NCI-H82 (cell line): ENCODE measurements at places on chromosomes 1 and 21.

GRCh38 chr1:94743862-94744261 is 76.3 kb upstream of the SLC44A3 start:
- DNase-seq, result no peak

DNA sequence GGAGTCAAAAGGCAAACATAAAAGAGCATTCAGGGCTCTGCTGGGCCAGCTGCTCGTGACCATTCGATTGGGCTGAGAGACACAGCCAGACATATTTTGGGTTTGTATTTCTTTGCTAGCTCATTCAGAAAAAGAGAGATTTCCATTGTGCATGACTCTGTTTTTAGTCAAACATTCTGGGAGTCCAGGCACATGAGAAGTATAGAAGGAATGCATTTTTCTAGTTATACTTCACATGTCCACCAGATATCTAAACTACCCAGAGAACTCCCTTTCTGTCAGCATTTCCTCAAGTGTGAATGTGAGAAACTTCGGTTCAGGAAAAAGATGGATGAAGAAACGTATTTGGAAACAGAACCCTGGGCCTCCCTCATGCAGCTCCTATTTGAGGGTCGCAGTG is 6.3 kb upstream of the KCNE1 start:
- no peak for DNase-seq

DNA sequence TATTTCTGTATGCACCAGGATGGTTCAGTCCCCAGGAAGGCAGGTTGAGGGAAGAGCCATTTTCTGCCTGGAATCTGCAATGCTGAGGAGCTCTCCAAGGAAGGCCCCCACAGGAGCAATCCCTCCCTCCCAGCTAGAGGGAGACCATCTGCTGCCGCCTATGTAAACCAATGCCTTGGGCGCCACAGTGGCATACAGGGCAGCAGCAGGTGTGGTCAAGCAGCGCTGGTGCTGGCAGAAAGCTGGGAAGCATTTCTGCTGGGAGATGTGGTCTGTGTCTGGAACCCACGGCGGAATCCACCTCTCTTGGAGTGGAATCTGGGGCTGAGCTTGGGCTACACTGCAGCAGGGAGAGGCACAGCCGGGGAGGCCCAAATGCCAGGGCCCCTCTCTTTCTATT is 283.3 kb downstream of the RRAGC start:
- peak; percentile 73 for DNase-seq

- no peak for DNase-seq
Measured at GRCh38 chr1:160744199-160744851, 5.3 kb downstream of the SLAMF7 start.

GRCh38 chr21:34928637-34929036 is 120.5 kb downstream of the RUNX1 start:
- no peak for DNase-seq

GRCh38 chr1:216528816-216529215 is 105.6 kb upstream of the USH2A start:
- DNase-seq, result no peak

GRCh38 chr1:240790856-240791255 is 178.9 kb upstream of the GREM2 start:
- DNase-seq, result no peak

DNA sequence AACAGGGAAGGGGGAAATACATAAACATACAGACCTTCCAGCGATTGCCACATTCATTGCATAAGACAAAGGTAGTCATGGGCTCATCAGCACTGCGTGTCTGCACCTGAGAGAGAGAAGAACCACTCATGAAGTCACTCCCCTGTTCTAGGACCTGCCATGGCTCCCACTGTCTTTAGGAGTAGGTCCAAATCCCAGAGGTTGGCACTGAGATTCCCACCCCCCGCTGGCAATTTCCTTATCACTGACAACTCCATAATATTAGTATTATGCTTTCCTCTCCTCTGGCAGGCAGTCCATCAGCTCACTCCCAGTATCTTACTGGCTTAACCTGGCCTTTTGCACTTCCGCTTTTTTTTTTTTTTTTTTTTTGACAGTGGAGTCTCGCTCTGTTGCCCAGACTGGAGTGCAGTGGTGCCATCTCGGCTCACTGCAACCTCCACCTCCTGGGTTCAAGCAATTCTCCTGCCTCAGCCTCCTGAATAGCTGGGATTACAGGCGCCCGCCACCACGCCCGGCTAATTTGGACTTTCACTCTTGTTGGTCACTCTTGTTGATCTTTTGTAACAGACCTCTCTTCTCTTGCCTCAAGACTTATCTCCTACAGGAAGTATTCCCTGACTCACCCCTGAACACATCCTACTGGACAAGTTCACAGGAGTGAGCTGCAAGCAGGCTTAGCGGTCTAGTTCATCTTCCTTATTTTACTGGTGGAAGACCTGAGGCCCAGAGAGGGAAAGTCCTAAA is 14.8 kb upstream of the ZNF436 start:
- DNase-seq, result no peak

GRCh38 chr1:162009501-162010174 is 14.0 kb downstream of the OLFML2B start:
- DNase-seq, result no peak

GRCh38 chr1:119742677-119743076 is 26.0 kb downstream of the HMGCS2 start:
- DNase-seq, result no peak

- no peak for DNase-seq
Measured at GRCh38 chr1:235954306-235955283, 87.9 kb upstream of the LYST start.

DNA sequence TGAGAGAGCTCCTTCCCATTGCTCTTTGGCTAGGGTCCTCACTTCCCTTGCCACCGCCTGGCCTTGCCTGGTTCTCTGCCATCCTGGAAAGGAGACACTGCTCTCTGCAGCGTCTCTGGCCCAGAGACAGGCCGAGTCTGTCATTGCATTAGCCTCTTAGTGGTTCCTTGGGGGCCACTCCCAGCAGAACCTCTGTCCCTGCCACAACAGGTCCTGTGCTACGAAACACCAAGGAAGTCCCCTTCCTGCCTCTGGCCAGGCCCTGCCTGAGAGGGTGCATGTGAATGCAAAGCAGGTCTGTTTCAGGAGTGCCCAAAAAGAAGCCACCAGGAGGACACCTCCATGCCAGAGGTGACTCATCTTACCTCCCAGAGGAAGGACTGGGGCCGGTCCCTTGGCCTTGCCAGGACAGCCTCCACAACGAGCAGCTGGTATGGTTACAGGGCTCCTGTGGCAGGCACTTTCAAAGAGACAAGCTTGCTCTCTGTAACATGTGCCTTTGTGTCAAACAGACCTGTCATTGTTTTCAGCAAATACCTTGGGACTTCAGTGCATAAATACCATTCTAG is 59.6 kb downstream of the VPS26C start:
- peak; percentile 16 for DNase-seq

DNA sequence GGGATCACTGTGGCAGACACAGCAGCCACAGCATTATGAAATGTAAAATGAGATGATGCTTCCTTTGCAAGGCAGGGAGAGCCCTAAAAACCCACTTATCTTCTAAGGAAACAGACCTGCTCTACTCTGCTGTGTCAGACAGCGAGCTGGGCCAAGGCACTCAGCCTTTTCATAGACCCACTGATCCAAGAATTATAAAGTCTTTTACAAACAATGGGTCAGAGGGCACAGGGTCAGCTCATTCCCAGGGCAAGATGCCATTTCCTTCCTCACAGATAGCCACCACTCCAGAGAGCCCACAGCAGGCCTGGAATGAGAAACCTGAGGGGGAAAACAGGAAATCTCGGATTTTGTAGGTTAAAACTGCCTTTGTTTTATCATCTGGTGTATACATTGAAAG is 42.9 kb downstream of the CASQ2 start:
- DNase-seq, result no peak

DNA sequence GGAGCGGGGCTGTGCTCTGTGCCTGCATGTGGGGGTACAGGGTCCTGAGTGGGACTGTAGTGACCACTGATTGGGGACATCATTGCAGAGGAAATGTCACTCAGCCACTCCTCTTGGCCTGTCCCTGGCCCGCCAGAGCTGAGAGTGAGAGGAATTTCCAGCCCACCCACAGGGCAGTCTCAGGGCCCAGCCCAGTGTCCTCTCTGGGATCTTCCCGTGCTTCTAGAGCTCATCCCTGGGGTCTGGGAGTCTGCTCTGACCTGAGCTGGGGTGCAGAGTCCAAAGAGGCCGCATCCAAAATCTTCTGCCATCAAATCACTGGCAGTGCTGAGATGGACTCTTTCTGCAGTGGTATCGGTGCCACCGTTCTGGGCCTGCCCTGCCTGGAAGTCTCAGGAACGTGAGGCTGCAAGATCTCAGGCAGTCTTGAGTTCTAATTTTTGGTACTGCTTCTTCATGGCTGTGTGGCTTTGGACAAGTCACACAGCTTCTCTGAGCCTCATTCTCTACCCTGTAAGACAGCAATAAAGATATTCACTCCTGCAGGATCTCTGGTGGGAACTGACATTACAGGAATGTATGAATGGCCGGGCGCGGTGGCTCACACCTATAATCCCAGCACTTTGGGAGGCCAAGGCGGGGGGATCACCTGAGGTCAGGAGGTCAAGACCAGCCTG is 100.8 kb upstream of the TARDBP start:
- no peak for DNase-seq

GRCh38 chr1:12554521-12555305 is 63.3 kb downstream of the DHRS3 start:
- no peak for DNase-seq

DNA sequence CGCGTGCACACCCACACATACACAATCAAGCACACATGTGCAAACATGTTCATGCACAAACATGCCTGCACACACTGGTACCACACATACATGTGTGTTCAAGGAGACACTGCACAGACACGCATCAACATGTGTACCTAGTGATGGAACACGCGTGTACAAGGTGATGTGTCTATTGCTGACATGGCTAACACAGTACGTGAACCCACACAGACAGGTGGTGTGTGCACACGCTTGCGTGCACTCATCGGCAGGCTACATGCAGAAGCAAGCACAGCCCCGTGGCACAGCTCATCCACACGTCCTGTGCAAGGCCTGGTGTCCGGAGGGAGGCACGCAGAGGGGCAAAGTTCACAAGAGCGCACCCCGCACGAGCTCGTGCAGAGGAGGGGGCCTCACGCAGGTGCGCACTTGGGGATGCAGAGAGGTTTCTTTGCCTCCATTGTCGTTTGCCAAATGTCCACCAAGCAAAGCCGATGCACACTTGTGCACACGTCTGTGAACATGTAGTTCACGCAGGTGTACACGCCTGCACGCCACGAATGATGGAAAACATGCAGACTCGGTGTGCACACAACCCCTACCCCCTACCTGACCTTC is 969 bp downstream of the ACAP3 start:
- no peak for DNase-seq

GRCh38 chr1:1603671-1604373 is 3.9 kb upstream of the FNDC10 start:
- DNase-seq, result no peak

- no peak for DNase-seq
Measured at GRCh38 chr1:38833146-38833545, 26.4 kb downstream of the RRAGC start.

DNA sequence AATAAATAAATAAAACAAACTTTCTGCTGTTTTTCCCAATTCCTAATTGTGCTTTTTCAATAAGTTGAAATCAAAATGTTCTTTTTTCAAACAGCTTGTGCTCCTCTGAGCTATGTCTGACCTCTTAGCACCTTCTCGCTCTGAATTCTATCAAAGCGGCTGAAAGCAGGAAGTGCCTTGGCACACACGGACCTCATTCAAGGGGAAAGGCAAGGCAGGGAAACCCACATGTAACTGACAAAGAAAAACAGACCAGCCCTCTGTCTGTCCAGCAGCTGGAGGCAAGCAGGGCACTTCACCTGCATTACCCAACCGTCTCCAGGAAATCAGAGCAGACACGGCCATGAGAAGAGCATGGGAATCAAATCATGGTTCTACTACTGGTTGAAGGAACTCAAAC is 56.7 kb downstream of the PLPP3 start:
- DNase-seq, result no peak

DNA sequence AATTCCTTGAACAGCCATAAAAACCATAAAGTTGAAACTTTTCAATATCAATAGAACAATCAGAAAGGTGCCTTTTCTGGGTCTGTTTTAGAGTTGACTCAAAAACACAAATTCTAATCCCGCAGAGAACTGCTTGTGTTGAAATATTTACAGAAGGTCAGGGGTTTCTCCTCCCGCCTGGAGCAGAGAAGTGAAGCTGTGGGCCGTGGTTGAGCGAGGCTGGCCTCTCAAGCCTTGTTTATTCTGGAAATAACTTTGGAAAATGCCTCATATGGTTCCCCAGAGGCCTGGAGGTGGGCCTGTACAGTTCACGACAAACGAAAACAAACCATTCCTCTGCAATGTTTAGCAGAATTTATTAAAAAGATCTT is 90.8 kb upstream of the ERRFI1 start:
- no peak for DNase-seq

DNA sequence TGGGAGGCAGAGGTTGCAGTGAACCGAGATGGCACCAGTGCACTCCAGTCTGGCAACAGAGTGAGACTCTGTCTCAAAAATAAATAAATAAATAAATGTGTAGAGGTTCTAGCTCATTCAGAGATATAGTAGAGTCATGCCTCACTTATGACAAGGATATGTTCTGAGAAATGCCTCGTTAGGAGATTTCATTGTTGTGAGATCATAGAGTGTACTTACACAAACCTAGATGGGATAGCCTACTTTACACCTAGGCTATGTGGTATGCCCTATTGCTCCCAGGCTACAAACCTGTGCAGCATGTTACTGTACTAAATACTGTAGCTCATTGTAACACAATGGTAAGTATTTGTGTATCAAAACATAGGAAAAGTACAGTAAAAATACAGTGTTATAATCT is 155.3 kb upstream of the JUN start:
- DNase-seq, result no peak

DNA sequence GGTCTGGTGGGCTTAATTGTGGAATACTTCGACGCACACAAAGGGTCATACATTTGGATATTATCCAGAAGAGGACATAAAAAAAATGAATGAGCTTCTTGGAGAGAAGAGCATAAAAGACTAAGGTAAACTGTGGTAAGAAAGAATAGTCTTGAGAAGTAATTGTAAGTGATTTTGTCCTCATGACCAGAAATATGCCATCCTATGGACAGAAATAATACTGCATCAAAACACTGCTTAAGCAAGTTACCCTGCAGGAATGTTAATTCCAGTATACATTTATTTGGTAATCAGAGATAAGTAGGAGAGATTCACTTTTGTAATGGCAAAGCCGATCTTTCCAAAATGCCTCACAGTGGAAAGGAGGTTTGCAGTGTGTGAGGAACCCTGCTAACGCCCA is 111.9 kb downstream of the NRIP1 start:
- DNase-seq, result no peak

DNA sequence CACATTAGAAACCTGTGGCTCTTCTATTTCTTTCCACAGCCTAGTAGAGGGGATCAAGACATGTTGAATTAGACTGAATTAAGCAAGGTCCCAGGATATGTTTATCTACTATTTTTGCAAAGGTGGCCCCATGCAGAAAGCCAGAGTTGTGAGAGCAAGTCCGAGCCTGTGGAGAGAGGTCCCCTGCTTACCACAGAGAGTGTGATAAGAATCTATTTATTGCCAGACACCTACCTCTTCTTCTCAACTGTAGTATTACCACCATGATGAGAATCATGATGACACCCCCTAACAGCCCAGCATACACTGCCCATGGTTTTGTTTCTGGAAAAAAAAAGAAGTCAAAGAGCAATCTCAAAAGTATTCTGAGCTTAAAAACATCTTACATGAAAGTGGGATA is 23.0 kb downstream of the SLAMF1 start:
- DNase-seq, result no peak
